Naive B cell (primary cell): ENCODE measurements at places on chromosomes 4 and X. TPM values are rescaled to one million over a fixed set of nuclear protein-coding genes. Genes with fewer than 3 reads are reported as not detected.

DNA sequence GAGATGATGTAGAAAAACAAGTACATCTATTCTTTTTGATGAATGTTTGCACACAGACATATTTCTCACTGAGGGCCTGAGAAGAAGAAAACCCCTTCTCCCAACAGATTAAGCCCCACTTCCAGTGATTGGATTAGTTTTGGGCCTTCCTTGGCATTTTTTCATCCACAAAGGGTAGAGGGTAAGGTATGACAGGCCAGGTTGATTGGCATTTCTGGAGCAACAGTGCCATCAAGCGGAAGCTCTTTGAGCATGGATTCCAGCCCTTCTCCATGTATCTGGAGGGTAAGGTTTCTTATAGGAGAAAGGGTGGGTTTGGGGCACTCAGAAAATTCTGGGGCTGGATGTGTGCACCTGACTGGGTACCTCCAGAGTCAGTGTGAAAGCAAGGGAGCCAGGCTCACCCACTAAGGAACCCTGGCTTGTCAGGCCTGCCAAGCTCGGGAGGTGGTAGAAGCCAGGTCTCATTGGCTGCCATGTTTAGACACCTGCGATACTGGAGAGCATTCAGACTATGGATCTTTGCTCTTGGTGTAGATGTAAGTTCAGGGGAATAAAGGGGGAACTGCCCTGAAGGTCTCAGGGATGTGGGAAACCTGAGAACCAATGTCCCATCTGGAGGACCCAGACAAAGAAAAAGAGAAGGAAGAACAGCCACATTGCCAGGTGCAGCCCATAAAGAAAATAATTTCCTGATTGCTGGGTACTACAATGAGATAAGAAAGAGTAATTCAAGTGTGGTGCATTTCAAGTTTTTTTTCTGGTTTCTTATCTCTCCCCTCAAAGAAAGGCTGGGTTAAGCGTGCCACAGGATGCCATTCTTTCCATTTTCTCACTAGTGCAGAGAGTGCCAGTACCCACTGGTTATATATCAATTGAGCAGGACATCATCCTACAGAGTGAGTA lies 222.3 kb upstream of the AGTR2 start:
- no peaks in the 10 kb centered on the region for H3K4me1 ChIP-seq
- H3K27ac ChIP-seq = no peak overlapping the region
- no peaks in the 10 kb centered on the region for H3K36me3 ChIP-seq

The SLC16A2 gene
- not detected for polyA plus RNA-seq

- no peaks in the 10 kb centered on the region for H3K36me3 ChIP-seq
- H3K4me1 ChIP-seq = peaks cover 13% of the 10 kb centered on the region
- H3K4me3 ChIP-seq = peak overlapping the region; percentile 90
- H3K27me3 ChIP-seq = peaks cover 31% of the 10 kb centered on the region
- H3K27ac ChIP-seq = no peak overlapping the region
- no peak for DNase-seq
Measured at GRCh38 chr4:151409470-151410313, 716 bp downstream of the FHIP1A start.

The SRPK3 gene
- not detected for polyA plus RNA-seq

DNA sequence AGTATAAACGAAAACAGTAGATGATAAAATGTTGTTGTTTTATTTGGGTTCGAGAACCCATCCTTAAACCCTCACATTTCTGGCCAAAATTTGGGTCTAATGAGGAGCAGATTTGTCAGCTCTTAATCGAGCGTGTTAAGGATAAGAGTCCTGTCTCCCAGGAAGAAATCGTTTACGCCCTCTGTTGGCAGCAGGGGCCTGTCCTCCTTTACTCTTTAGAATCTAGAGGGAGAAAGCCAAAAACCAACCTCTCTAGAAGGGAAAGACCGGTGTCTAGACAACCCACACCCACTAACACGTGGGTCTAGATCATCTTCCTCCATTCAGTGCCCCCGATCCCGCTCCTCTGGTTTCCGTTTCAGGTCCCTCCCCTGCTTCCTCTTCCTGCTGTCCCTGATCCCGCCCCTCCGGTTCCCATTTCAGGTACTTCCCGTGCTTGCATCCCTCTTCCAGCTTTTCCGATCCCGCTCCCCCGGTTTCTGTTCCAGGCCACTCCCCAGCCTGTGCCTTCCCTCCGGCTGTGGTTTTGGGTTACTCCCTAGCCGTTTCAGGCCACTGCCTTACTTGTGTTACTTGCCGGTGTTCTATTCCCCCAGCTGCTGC lies 339.1 kb downstream of the PAPSS1 start:
- H3K27me3 ChIP-seq = no peaks in the 10 kb centered on the region
- H3K4me3 ChIP-seq = no peak overlapping the region
- H3K36me3 ChIP-seq = no peaks in the 10 kb centered on the region
- H3K4me1 ChIP-seq = no peaks in the 10 kb centered on the region

The ATP2B3 gene
- polyA plus RNA-seq = not detected

The SLC10A6 gene
- not detected for polyA plus RNA-seq

GRCh38 chr4:154313004-154313585 lies 178.5 kb downstream of the DCHS2 start:
- no peaks in the 10 kb centered on the region for H3K4me1 ChIP-seq
- H3K36me3 ChIP-seq = peaks cover under 1% of the 10 kb centered on the region
- no peak overlapping the region for H3K27ac ChIP-seq
- H3K4me3 ChIP-seq = no peak overlapping the region

The IGSF1 gene
- polyA plus RNA-seq = not detected
